Substantia nigra (tissue), 51 donors: ENCODE measurements at places on chromosomes 2 and 18.

DNA sequence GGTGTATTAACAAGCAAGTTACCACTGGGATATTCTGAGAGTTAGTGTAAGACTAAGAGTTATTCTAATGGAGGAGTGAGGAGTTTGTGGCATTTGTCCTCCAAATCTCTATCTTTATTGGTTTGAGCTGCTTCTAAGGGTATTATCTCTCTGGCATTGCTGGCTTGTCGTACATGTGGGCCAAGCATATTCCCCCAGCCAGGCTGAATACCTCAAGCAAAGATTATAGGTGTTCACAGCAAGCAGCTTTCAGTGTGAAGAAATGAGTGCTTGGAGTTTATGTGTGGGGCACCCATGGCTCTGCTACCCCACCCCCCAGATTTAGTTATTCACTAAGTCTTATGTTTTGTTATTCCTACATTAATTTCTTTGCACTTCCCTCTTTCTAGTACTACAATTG is 193.6 kb upstream of the FANCL start:
- no peak for DNase-seq

DNA sequence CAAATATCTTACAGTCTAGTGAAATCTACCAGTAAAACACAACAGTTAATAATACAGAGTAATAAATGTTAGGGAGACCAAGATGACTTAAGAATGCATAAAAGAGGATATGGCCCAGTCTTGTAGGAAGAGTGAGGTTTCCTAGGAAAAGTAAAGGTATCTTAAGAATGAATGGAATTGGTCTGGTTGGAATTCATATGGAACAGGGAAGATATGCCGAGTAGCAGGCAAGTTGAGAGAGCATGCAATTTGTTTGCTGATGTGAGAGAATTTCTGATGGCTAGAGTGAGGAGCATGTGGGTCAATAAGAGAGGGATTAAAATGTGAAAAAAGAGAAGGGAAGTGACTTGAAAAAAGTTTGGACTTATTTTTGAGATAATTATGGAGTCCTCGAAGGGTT is 512.9 kb upstream of the ZEB2 start:
- DNase-seq: no peak

DNA sequence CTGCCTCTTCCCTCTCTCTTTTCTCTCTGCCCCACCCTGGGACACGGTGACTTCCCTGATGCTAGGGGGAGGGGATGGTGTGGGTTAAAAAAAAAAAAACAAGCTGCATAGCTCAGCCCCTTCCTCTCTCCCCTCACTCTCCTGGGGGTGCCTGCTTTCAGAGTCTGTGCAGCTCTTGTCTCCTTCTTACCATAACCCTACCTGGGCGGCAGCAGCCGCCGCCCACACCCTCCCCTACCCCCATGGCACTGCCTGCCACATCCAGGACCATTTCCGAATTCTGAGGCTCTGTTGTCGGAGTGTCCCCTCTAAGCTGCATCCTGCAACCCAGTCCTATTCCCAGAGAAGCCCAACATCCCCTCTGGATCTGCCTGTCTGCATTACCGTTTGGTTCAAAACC is 16.0 kb downstream of the TTC32 start:
- DNase-seq: no peak

GRCh38 chr2:217463402-217464075 is 539.3 kb downstream of the TNS1 start:
- DNase-seq: no peak

GRCh38 chr2:239890206-239890746 is 134.9 kb downstream of the NDUFA10 start:
- no peak for DNase-seq

DNA sequence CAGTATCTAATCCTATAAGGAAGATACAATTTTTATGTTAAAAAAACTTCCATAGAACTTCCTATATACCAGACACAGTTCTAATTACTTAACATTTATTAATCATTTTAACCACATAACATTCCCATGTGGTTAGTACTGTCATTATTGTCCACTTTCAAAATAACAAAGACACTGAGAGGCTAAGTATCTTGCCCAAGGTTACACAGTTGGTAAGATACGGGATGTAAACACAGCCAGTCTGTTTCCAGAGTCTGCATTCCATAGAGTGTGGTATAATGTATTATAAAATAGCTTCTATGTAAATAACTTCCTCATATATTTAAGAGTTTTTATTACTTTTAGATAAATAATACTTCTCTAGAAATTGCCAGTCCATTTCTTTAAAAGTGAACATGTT is 383.3 kb upstream of the ETAA1 start:
- no peak for DNase-seq

- DNase-seq: peak; percentile 67
These were observed 21.7 kb downstream of the DDX18 start for GRCh38 chr2:117835990-117836760.

DNA sequence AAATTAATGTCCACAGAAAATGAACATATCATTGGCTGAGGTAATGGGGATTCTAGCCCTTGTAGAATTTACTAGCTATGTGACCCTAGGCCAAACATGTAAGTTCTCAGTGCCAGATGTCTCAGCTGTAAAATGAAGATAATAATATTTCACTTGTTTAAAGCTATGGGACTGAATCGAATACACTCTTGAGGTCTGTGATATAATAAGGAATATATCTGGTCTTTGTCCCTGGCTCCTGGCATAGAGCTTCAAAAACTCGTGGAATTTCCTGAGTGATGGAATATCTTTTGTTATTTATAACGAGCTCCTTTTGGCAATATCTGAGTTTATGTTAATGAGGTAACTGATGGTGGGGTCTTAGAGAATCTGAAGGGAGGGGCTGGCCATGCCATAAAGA is 201.4 kb upstream of the CYP26B1 start:
- no peak for DNase-seq

DNA sequence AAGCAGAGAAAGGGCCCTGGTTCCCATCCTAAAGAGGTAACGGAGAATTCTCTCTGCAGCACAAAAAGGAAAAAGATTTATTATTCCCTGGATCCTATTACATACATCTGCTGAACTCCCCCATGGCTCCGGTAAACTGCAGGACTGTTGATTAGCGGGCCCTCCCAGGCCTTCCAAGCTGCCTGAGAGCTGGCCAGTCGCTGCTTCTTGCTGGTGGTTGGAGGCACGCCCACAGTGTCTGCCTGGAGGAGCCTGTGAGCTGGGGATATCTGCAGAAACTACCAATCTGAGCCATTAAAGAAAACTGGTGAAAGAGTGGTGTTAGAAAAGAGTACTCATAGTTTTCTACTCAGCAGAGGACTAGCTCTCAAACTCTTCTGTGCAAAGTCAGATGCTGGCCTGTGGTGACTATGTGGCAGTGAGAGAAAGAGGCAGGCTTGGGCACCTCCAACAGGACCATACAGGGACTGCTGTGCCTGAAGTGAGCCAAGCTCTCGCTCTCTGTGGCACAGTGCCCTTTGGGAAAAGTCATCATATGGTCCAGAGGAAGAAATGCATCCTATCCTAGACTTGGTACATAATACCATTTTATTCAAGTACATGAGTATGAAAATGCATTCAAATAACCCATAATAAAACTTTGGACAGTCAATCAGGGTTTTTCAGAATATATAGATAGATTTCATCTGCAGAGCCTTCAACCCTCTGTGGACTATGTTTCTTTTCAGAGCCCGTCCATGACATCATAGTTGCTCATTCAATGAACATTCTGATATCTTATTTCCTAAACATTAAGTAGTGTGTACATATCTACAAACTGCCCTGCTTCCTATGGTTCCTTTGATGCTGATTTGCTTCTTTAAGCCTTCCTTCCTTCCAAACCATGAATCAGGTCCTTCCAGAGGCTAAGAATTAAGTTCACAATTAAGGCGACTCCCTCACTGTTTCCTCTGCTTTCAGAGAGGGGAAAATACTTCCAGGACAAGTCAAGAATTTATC is 242.0 kb upstream of the LYPD1 start:
- DNase-seq: no peak

DNA sequence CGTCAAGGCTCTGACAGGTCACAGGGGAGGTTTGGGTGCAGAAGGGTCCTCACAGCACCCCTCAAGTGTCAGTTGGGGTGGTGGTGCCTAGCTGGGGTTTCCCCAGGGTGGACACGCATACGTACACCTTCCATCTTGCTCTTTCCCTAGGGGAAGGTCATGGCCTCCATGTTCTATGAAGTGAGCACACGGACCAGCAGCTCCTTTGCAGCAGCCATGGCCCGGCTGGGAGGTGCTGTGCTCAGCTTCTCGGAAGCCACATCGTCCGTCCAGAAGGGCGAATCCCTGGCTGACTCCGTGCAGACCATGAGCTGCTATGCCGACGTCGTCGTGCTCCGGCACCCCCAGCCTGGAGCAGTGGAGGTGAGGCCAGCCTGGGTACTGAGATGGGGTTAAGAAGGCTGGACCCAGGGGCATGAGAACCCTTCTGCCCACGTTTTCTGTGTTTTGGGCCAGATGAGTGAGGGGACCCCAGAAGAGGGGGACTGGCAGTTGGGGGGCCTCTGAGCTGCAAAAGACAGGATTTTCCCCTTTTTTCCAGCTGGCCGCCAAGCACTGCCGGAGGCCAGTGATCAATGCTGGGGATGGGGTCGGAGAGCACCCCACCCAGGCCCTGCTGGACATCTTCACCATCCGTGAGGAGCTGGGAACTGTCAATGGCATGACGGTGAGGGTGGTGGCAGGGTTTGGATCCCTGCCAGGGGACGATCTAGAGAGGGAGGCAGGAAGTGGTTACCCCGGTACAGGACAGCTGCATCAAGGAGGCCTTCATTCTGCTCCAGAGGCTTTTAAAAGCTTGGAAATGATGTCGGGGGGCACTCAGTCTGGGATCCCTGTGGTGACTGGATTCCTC is 20.9 kb downstream of the SLC30A3 start:
- DNase-seq: no peak

DNA sequence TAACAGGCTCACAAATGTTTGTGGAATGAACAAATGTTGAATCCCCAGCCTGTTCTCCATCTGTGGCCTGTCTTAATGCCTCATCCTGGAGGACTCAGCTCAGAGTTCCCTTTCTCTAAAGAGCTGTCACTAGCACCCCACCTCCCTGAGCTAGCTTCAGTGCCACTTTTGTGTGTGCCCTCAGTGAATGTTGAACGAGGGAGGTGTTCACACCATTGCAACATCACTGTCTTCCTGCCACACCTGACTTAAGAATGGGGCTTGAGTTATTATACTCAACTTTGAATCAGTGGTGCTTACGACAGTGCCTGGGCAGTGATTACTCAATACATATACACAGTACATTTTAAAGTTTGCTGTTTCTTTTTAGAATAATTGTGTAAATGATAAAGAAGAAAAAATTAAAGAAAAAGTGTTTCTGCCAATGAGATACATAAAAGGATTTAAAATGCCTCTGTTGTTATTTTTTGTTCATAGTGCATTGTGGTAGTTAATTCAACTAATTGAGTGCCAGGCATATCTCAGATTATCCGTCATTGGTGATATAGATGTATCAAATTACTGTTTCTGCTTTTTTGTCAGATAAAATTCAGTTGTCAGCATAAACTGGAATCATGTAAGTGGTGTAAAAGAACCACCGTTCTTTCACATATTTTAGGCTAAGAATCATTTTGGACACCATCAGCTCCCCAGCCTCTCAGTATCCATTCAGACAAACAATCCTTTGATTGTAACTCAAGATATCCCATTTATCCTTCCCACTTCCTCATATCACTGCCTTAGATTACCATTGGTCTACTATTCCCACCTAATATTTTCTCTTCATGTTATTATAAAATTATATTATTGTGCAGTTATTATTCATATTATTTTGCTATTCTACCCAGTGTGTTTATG is 304.7 kb downstream of the PTPRM start:
- no peak for DNase-seq

- DNase-seq: no peak
These were observed 73.4 kb upstream of the CHAC2 start for GRCh38 chr2:53694096-53694771.

DNA sequence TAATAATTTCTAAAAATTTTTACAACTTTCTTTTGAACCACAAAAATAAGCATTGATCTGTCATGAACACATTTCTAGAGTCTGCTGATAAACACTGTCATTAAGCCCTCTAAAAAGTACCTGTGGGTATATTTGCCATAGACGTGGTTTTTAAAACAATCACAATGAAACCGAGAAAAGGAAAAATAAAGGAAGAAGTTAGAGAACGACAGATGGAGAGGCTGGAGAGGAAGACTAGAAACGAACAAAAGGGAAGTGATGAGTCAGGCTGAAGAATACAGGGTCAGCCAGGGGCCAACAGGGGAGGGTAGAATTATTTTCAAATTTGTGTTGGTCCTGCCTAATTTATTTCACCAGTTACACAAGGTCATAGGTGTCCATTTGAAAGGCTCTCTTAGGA is 62.0 kb downstream of the MYL12B start:
- DNase-seq: no peak

- no peak for DNase-seq
These were observed 209.2 kb upstream of the ARL4C start for GRCh38 chr2:234706086-234706485.

DNA sequence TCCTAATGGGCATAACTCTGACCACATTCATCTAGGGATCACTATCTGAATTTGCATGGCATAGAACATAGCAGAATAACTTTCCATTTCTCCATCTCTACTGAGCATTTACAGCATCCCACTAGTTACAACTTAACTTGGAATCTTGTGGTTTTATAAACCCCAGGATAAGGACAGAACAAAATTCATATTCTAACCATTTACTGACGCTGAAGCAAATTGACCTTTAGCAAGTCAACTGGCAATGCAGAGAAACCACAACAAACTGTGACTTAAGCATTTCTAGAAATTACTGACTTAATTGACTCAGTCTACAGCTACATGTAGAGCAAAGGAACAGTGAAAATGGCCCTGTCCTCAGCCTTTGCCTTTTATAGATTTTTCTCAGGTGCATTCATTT is 61.2 kb downstream of the DCC start:
- DNase-seq: no peak

- no peak for DNase-seq
These were observed 44.0 kb downstream of the ATP6V1C2 start for GRCh38 chr2:10765461-10765860.

DNA sequence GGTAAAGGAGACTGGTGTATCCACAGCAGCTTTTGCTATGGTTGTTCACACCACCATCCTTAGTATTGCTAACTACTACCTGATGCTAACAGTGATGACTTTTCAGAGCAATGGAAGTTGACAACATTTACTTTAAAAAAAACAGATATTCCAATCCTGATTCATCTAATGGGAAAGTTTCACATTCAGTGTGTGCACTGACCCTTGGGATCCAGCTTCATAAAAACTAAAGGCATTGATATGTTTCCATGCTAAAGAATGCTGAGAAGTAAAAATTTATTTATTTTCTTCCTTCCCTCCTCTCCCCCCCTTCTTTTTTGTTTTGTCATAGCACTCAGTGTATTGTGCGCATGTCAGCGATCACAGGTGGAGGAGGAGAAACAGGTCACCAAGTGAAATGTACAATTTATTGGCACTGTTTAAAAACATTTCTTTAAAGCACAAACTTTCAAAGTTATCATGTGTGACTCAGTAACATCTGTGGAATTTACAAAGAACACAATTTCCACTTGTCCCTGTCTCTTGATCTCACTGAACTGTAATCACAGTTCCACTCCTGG is 229.9 kb downstream of the ALK start:
- no peak for DNase-seq

GRCh38 chr2:58428096-58429013 is 187.2 kb upstream of the FANCL start:
- peak; percentile 45 for DNase-seq

- no peak for DNase-seq
These were observed 52.8 kb upstream of the OTOF start for GRCh38 chr2:26530696-26531095.
